ENCODE measurements at places on chromosomes 2 and 18.

DNA sequence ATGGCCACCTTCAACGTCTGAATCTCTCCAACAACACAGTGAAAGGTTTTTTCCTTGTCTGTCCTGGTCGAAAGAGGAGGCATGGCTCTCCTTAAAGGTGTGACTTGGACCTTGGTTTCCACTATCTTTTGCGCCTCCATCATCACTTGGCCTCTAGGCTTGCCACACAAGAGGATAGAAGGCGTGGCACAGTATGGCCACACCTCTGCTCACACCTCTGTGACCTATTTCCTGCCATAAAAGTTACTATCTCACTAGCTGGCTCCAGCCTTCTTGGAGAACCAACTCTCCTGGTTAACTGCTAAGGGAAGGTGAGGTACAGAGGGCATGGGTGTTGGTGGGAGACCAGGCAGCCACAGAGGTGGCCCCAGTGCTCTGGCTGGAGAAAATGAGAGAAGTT is 165.9 kb downstream of the UXS1 start:
- DNase-seq, result no peak

DNA sequence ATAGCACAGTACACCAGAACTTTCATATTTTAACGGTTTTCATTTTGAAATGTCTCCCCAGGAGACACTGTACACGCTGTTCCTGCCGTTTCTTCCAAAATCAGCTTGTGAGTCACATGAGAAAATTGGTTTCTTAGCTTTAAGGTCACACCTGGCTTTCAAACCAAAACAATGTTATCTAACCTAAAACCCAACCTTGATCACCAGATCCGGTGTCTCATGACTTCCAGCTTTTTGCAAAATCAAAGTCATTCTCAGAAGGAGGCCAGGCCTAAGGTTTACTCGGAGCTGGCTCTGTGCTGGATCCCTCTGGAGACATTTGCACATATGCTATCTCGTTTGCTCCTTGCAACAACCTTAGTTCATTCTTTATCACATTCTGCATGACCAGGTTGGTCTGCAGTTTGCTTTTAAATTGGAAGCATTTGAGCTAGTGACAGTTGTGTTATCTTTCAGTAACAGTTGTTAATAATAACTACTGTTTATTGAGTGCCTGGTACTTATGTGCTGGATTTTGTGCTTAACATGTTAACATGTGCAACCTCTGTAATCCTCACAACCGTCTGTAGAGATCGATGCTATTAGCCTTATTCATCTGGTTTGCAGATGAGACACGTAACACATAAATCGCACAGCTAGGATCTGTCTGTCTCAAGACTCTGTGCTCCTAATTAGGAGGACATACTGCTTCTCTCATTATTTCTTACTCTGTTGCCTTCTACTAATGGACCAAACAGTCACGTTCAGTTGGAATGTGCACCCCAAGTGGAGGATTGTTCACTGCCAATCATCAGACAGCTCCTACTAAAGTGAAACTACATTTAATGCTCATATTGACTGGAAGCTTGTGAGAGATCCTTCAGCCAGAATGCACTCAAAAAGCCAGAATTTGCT is 105.5 kb downstream of the RNF144A start:
- no peak for DNase-seq

DNA sequence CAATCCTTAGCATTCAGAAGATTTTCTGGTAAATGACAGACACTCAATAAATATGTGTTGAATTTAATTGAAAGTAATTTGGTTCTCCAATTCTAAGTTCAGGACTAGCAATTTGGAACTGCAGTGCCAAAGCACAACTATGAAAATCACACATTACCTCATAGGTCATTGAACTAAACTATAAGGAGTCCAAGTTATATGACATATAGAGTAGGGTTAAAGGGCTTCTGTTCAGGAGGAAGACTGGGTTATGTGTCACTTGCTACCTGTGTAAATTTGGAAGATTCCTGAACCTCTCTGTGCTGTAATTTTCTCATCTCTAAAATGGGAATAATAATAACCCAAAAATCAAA is 27.8 kb upstream of the COBLL1 start:
- DNase-seq, result no peak

GRCh38 chr2:96869281-96869821 is 529 bp downstream of the SEMA4C start:
- no peak for DNase-seq

DNA sequence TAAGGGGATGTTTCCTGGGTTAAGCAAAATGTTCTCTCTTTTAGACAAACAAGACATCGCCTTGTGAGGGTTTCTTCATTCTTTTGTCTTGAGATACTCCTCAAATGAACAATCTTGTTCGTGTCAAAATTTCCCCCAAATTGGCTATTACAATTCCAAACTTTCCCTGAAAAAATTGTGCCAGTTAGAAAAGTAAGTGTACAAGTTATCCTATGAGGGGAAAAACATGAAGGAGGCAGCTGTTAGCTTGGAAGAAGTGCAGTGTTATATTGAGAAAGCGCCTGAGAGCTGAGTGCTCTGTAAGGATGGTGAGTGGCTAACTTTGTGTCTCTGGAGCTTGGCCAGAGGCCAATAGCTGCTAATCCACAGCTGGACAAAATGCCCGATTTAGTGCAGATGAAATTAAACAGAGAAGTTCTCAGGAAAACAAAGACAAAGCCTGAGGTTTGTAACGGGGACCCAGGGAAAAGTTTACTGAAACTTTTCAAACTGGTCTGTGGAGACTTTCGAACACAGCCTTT is 14.1 kb upstream of the PLEKHH2 start:
- no peak for DNase-seq

- DNase-seq, result no peak
Measured at GRCh38 chr2:150526827-150527226, 39.4 kb upstream of the RND3 start.

- DNase-seq, result no peak
Measured at GRCh38 chr2:9077691-9078090, 74.2 kb upstream of the MBOAT2 start.

DNA sequence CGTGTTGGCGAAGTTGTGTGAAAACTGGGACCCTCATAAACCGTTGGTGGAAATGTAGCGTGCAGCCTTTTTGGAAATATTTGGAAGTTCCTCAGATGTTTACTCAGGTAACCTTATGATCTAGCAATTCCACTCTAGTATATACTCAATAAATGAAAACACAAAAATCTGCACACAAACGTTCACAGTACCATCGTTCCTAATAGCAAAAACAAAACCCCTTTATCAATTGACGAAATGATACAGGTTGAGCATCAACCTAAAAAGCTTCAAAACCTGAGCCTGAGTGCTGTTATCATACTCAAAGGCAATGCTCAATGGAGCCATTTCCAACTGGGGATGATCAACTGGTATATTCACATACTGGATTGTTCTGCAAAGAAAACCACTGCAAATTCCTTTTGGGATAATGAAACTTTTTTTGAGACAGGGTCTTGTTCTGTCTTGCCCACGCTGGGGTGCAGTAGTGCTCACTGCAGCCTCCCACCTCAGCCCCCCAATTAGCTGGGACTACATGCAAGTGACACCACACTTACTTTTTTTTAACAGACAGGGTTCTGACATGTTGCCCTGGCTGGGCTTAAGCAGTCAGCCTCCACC is 777 bp upstream of the C18orf32 start:
- no peak for DNase-seq

- DNase-seq, result no peak
Measured at GRCh38 chr2:207126724-207127308, 38.9 kb downstream of the KLF7 start.

GRCh38 chr2:119119076-119119785 is 39.3 kb downstream of the C1QL2 start:
- DNase-seq, result no peak

DNA sequence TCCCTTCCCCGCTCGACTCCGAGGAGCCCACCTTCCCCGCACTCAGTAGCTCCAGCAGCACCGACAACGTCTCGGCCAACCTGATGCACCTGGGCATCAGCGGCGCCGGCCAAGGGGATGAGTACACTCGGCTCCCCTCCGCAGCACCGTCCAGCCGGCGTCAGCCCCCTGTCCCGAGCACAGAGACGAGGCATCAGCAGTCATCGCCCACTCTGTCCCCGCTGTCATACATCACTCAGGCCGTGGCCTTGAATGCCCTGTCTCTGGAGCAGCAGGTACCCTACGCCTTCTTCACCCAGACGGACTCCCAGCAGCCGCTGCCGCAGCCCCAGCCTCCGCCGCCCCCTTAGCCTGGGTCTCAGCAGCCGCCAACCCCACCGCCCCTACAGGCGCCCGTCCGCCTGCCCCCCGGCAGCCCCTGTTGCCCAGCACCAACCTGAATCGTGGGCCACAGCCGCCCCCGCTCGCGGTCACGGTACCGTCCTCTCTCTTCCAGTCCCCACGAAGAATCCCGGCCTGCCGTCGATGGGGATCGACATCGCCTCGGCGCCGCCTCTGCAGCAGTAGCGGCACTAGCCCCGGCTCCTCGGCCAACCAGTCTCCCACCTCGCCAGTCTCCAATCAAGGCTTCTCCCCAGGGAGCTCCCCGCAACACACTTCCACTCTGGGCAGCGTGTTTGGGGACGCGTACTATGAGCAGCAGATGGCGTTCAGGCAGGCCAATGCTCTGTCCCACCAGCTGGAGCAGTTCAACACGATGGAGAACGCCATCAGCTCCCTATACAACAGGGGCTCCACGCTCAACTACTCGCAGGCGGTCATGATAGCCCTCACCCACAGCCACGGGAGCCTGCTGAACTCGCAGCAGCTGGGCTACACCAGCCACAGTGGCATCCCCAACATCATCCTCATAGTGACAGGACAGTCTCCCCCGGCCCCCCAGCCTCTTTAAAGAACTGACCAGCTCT is 1195.9 kb upstream of the CHAC2 start:
- no peak for DNase-seq

DNA sequence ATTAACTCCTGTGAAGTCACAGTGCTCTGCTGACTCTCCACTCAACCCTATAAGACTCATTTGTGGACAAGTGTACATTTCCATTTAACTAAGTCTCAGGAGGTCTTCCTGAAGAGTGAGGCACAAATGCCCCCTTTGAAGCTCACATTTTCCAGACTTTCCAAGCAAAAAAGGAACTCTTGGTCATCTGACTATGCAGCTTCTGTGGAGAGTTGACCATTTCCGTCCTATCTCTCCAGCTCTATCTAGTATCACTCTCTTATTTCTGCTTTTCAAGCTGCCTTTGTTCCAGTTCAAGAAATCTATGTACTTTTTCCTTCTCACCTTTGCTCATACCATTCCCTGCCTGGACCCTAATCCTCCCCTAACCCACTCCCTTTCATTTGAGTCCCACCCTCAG is 77.0 kb downstream of the ANTXR1 start:
- no peak for DNase-seq

GRCh38 chr18:42561521-42561920 is 554.0 kb downstream of the RIT2 start:
- DNase-seq, result no peak

DNA sequence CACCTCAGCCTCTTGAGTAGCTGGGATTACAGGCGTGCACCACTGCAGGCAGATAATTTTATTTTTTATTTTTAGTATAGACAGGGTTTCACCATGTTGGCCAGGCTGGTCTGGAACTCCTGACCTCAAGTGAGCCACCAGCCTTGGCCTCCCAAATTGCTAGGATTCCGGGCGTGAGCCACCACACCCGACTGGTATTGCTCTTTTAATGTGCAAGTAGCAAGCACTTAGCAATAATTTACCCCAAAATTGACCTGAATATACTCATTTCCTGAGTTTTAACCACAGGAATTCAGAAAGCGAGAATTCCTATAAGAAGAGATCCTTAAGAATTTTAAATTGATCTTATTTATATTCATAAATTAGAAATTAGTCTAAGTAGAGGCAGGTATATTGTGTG is 169.1 kb downstream of the CDH2 start:
- DNase-seq, result no peak

DNA sequence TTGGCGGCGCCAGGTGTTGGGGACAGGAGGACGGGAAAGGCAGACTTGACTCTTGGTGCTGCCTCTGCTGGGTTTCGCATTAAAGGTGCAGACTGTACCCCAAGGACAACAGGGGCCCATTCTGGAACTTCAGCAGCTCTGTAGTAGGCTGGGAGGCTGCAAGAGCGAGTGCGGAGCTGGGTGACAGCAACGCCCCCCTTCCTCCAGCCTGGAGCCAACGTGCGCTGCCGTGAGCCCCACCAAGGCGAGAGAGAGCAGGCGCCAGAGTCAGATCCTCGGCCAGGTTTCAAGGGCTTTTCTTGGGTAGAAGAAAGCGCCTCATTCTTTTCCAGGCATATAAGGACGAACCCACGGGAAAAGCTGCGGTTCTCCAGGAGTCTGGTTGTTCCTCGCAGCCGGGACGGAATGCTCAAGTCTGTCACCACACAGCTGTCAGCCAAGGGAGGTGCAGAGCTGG is 1.9 kb downstream of the DOK6 start:
- no peak for DNase-seq

- DNase-seq, result no peak
Measured at GRCh38 chr2:75194184-75194868, 5.0 kb downstream of the TACR1 start.

- DNase-seq, result no peak
Measured at GRCh38 chr2:234392041-234392615, 104.8 kb downstream of the ARL4C start.

DNA sequence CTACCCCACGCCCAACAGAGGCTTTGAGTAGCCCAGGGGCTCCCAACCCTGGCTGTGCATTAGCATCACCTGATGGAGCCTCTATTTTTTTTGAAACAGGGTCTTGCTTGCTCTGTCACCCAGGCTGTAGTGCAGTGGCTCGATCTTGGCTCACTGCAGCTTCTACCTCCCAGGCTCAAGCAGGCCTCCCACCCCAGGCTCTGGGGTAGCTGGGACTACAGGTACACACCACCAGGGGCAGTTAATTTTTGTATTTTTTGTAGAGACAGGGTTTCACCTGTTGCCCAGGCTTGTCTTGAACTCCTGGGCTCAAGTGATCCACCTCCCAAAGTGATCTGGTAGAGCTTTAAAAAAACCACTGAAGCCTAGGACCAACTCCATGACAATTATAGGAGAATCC is 394.8 kb upstream of the ATP5MC3 start:
- no peak for DNase-seq

DNA sequence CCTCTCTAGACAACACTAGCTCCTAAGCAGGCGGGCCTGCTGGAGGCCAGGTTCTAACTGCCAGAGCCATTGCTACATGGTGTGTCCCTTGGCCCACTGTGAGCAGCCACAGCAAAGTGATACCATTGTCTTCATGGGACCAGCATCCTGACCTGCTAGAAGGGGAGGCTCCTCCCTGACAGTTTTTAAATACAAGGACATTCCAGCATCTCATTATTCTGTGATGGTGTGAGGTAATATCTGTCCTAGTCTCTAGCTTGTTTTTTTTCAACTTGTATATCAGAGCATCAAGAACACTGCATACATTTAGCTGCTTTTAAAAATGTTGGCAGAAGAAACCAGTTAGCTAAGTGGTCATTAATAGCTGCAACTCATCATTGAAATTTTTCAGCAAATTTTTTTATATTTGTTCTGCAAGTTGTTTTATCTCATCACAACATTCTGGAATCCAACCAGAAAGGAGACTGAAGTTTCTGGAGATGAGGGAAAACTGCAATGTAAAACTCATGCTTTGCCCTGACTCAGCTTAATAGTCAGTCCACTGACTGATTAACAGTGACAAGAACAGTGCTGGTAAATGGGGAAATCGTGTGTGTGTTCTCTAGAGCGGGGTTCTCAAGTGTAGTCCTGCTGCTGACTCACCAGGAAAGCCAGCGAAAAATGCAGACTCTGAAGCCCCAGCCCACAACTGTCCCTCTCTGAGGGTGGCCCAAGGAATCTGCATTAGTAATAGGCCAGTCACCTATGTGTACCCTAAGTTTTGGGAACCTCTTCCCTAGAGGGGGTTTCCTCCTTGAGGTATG is 17.8 kb downstream of the MAPRE3 start:
- DNase-seq, result no peak
